ENCODE measurements at places on chromosomes 5 and 9. TPM values are rescaled to one million over a fixed set of nuclear protein-coding genes. Genes with fewer than 3 reads are reported as not detected.

The C9orf153 gene
- total RNA-seq, result 0.12 TPM

The SPINK6 gene
- not detected for total RNA-seq

The CTNND2 gene
- total RNA-seq, result 7.0 TPM

The FST gene
- total RNA-seq, result 8.0 TPM

The DTWD2 gene
- 15.4 TPM for total RNA-seq

The PCDHGA3 gene
- total RNA-seq, result 0.90 TPM

The ARHGEF39 gene
- 16.8 TPM for total RNA-seq

The AK8 gene
- 0.14 TPM for total RNA-seq

The FGF1 gene
- total RNA-seq, result 0.21 TPM

The MELK gene
- total RNA-seq, result 67.8 TPM

The CDC23 gene
- total RNA-seq, result 43.3 TPM

The ANKRD18B gene
- 6.4 TPM for total RNA-seq

The OTP gene
- not detected for total RNA-seq

The ABCA1 gene
- total RNA-seq, result 2.9 TPM

The C9orf50 gene
- total RNA-seq, result not detected

The VAV2 gene
- 24.3 TPM for total RNA-seq

The HMCN2 gene
- total RNA-seq, result 2.6 TPM

The EHMT1 gene
- 177 TPM for total RNA-seq

The OR1J2 gene
- not detected for total RNA-seq

Data from GM23338 (cell line).